ENCODE measurements at places on chromosomes 1 and 21. TPM values are rescaled to one million over a fixed set of nuclear protein-coding genes. Genes with fewer than 3 reads are reported as not detected.

The ASTN1 gene
- total RNA-seq = not detected

The SH3D21 gene
- total RNA-seq = 14.6 TPM

The RIIAD1 gene
- total RNA-seq = not detected

The C1orf94 gene
- not detected for total RNA-seq

DNA sequence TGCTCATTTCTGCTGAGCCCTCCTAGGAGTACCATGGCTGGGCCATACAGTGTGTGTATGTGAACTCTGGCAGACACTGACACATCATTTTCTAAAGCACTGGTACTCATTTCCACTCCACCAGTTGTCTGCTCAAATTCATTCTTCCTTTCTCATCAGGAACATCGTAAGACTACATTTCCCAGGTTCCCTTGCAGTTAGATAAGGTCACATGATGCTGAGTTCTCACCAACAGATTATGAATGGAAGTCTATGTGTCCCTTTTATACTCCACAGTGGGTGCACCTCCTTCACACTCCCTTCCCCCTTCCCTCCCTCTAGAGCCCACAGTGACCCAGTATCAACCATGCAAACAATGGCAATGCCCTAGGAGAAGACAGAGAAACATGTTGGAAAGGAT, 38.3 kb upstream of the PAX7 start:
- H3K4me3 ChIP-seq = no peak overlapping the region
- no peaks in the 10 kb centered on the region for H3K4me1 ChIP-seq
- H3K27me3 ChIP-seq = peaks cover 10% of the 10 kb centered on the region
- no peaks in the 10 kb centered on the region for H3K36me3 ChIP-seq

- DNase-seq = no peak
- H3K4me1 ChIP-seq = no peaks in the 10 kb centered on the region
- H3K27me3 ChIP-seq = peaks cover 3% of the 10 kb centered on the region
- H3K4me3 ChIP-seq = no peak overlapping the region
Measured at GRCh38 chr1:108009603-108010195, 44.7 kb upstream of the VAV3 start.

GRCh38 chr1:167516404-167517388, 1.6 kb downstream of the CD247 start:
- H3K4me3 ChIP-seq = peak overlapping the region; percentile 93
- H3K36me3 ChIP-seq = peaks cover 61% of the 10 kb centered on the region
- H3K27ac ChIP-seq = peak overlapping the region; percentile 98
- DNase-seq = peak; percentile 67

DNA sequence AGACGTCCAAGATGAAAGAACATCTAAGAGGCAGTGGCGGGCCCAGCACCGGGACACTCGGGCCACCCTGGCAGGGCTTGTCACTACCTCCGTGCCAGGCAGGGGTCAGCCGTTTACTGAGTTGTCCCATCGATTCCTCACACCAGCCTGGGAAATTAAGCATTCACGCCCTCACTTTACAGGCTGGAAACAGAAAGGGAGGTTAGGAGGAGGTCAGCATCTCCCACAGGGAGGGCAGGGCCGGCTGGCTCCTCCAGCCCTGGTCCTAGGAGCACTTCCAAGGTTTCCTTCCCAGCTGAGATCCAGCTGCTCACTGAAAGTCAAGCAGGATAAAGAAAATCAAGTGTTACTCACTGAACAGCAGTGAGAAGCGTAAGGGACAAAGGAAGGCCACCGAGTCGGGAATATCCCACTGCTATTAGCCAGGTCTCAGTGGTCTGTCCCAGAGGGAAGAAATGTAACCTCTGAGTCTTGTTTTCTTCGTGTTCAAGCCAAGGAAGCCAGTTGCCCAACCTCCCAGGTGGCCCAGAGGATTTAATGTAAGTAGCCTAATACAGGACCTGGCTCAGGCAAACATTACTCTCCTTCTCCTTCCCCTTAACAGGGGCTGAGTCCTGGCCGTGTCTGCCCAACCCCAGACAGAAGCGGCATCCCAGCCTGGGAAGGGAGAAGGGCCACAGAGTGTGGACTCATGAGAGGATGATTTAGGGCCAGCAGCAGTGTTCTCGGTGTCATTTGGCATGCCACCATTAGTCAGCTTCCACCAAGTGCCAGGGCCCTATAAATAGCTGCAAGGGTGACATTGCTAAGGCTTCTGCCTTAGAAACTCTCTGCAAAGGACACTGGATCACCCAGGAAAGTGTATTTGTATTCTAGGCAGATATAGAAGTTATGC, 203.1 kb upstream of the GALNT2 start:
- H3K4me3 ChIP-seq = no peak overlapping the region
- H3K4me1 ChIP-seq = no peaks in the 10 kb centered on the region
- DNase-seq = no peak
- H3K27ac ChIP-seq = no peak overlapping the region
- no peaks in the 10 kb centered on the region for H3K36me3 ChIP-seq

DNA sequence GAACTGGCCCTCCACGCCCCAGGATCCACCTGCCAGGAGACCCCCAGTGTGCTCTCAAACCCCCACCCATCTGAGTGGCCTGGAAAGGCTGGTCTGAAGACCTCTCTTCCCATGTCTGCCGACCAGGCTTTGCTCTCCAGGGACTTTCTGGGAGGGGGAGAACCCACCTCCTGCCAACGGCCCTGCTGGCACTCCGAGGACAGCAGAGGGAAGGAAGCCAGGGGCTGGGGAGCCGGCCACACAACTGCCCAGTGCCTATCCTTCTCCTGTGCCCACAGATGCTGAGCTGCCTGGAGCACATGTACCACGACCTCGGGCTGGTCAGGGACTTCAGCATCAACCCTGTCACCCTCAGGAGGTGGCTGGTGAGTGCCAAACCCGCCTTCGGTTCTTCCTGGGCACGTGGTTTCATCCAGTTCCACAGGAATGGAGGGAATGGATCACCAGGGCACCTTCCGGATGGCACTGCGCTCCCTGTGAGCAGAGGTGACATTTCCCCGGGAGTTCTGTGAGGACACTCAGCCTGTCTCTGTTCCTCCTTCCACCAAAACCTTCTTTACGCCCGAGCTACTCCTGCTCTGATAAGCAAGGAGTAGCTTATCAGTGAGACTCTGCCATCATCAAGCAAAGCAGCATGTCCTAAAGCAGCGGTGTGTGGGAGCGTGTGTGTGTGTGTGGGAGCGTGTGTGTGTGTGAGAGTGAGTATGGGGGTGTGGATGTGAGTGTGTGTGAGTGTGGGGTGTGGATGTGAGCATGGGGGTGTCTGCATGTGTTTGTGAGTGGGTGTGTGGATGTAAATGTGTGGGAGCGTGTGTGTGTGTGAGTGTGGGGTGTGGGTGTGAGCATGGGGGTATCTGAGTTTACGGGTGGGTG, 105.5 kb downstream of the PDE9A start:
- H3K27ac ChIP-seq = no peak overlapping the region
- no peak overlapping the region for H3K4me3 ChIP-seq
- no peaks in the 10 kb centered on the region for H3K27me3 ChIP-seq
- H3K4me1 ChIP-seq = no peaks in the 10 kb centered on the region

DNA sequence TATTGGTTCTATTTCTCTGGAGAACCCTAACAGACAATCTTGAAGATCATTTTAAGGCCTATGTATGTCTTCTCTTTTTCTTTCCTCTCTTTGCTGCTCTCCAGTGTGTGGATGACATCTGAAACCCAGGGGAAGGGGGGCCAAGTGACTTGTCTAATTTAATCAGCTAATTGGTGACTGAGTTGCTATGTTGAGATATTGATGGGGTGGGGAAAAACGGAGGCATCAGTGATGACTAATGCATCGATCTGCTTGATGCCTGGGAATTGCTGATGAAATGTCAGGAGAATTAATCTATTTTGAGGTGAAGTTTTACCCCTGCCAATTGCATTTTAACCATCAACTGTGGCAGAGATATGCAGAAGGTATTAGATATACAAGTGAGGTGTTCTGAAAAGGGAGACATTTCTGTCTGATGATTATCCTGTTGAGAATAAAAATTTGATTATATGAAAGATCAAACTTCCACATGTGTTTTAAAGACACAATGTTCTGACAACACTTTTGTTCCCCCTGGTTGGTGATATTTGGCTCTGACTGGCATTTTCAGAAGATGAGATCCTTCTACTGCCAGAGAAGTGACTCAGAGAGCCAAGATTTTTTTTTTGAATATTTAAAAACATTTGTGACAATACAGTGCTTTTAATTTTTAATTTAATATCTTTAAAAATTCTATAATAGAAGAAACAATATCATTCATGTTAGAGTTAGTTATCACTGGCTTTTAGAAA, 18.7 kb upstream of the PTGFR start:
- H3K4me1 ChIP-seq = no peaks in the 10 kb centered on the region
- H3K27ac ChIP-seq = no peak overlapping the region
- H3K36me3 ChIP-seq = no peaks in the 10 kb centered on the region
- no peak for DNase-seq
- peaks cover 3% of the 10 kb centered on the region for H3K27me3 ChIP-seq
- H3K4me3 ChIP-seq = no peak overlapping the region

- DNase-seq = no peak
- H3K4me3 ChIP-seq = no peak overlapping the region
- peaks cover 29% of the 10 kb centered on the region for H3K4me1 ChIP-seq
- peaks cover 40% of the 10 kb centered on the region for H3K27me3 ChIP-seq
Measured at GRCh38 chr1:10918531-10918930, 93.9 kb upstream of the TARDBP start.

- peaks cover 3% of the 10 kb centered on the region for H3K27me3 ChIP-seq
- no peaks in the 10 kb centered on the region for H3K4me1 ChIP-seq
- no peaks in the 10 kb centered on the region for H3K36me3 ChIP-seq
- DNase-seq = no peak
- H3K27ac ChIP-seq = no peak overlapping the region
Measured at GRCh38 chr21:33886321-33886720, 29.3 kb downstream of the ATP5PO start.

GRCh38 chr21:34909492-34910292, 139.4 kb downstream of the RUNX1 start:
- no peak overlapping the region for H3K27ac ChIP-seq
- H3K36me3 ChIP-seq = no peaks in the 10 kb centered on the region
- H3K4me1 ChIP-seq = peaks cover 10% of the 10 kb centered on the region
- DNase-seq = peak; percentile 14

GRCh38 chr1:245166471-245166885, 11.7 kb downstream of the KIF26B start:
- DNase-seq = no peak
- H3K4me3 ChIP-seq = no peak overlapping the region
- H3K36me3 ChIP-seq = no peaks in the 10 kb centered on the region

Data from activated CD8-positive, alpha-beta T cell treated with anti-CD3 and anti-CD28 coated beads, Interleukin-2, amount 10 ng/mL, durations not matched to agents 7 days and 5 days (primary cell).